ENCODE measurements at places on chromosomes 12 and 14. TPM values are rescaled to one million over a fixed set of nuclear protein-coding genes. Genes with fewer than 3 reads are reported as not detected.

GDF11 gene
- 8.4 TPM for total RNA-seq

DNA sequence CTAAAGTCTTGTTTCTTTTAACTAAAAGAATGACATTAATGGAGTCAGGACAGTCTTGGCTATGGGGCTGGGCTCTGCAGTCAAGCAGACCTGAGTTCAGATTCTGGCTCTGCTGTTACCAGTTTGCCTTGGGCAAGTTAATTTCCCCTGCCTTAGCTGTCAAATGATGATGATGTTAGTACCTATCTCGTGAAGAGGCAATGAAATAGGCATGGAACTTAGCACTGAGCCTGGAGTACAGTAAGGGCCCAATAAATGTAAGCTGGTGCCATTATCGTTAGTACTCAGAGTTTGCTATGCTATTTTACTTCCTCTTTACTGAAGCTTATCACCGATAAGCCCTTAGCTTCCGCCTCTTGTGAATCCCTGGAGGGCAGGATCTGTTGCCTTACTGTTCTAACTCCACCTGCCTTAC is 8.5 kb downstream of the FBXW8 start:
- no peak for DNase-seq

CMAS gene
- total RNA-seq: 37.3 TPM

GRCh38 chr12:67807814-67808213 is 159.3 kb downstream of the DYRK2 start:
- no peak for DNase-seq

DNA sequence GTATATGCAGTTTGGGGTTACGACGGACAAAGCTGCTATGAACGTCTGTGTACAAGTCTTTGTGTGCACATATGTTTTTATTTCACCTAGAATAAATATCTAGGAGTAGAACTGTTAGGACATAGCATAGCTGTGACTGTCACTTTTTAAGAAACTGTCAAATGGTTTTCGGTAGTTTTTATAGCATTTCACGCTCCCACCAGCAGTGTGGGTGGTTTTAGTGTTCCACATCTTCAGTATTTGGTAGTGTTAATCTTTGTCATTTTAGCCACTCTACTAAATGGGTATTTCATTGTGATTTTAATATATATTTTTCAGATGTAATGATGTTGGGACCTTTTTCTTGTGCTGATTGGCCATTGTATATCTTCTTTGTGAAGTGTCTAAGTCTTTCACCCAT is 109.1 kb upstream of the BCAT1 start:
- DNase-seq: no peak

- DNase-seq: peak; percentile 8
These were observed 58.2 kb downstream of the DHRS2 start for GRCh38 chr14:23694085-23694948.

GRCh38 chr14:86015941-86016340 is 486.0 kb downstream of the FLRT2 start:
- no peak for DNase-seq

DNA sequence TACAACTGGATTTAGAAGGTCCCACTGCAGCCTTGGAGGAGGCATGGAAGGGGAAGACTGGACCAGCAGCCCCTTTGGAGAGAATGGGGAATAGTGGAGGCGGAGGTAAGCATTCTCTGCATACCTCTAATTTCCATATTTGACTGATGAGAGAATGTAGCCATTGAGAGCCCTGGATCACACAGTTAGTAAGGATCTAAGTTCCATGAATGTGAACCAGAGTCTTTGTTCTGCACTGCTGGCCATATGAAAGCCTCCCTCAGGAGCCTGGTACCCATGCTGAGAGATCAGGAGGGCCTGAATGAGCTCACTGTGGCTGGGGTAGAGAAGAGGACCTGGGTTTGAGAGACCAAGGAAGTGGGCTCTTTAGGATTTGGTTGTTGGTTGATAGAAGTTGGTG is 192.1 kb downstream of the TMEM132C start:
- DNase-seq: no peak

ZNF385A gene
- total RNA-seq: 5.3 TPM

GRCh38 chr12:55673638-55674037 is 34.1 kb downstream of the ITGA7 start:
- DNase-seq: no peak

SLC16A7 gene
- total RNA-seq: 10.8 TPM

DNA sequence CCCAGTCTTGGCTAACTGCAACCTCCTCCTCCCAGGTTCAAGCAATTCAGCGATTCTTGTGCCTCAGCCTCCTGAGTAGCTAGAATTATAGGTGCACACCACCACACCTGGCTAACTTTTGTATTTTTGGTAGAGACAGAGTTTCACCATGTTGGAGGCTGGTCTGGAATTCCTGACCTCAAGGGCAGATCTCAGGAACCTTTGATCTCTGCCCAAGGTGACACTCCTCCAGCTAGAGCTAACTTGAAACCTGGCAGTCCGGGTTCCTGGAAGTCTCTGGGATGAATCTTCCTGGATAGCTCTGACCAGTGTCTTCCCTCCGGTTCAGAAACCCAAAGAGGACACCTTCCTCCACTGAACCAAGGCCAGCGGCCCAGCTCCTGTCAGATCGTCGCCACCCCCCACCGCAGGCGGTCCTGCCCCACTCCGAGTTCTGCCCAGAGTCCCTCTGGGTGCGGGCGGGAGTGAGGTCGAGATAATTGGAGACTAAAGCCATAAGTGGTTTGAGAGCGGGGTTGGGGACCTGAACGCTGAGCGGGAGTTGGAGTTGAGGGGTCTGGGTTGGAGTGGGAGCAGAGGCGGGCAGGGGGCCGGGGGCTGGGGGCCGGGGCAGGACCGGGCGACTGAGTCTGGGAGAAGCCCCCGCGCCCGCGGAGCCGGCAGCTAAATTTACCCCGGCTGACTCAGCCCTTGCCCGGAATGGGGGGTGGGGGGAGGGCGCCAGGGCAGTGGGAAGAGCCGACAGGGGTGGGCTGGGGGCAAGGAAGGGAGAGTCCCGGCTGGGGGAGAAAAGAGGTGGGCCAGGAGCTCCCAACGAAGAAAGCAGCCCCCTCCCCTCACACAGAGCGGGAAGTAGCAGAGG is 4.7 kb downstream of the DDN start:
- DNase-seq: no peak

FITM1 gene
- not detected for total RNA-seq

GRCh38 chr14:56127156-56127555 is 8.9 kb downstream of the PELI2 start:
- DNase-seq: no peak

DNA sequence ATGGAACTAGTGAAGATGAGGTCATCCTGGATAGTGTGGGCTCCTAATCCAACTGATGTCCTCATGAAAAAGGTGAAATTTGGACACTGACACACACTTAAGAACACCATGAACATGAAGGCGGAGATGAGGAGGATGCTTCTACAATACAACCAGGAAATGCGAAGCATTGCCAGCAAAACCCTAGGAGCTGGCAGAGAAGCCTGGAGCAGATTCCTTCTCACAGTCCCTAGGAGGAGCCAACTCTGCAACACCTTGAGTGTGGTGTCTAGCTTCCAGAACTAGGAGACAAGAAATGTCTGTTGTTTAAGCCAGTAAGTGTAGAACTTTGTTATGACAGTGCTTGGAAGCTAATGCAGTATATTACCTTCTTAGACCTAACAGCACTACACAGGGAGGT is 191.9 kb upstream of the PWP1 start:
- no peak for DNase-seq

Data from H4 (cell line).